ENCODE measurements at places on chromosomes 7 and 10.

DNA sequence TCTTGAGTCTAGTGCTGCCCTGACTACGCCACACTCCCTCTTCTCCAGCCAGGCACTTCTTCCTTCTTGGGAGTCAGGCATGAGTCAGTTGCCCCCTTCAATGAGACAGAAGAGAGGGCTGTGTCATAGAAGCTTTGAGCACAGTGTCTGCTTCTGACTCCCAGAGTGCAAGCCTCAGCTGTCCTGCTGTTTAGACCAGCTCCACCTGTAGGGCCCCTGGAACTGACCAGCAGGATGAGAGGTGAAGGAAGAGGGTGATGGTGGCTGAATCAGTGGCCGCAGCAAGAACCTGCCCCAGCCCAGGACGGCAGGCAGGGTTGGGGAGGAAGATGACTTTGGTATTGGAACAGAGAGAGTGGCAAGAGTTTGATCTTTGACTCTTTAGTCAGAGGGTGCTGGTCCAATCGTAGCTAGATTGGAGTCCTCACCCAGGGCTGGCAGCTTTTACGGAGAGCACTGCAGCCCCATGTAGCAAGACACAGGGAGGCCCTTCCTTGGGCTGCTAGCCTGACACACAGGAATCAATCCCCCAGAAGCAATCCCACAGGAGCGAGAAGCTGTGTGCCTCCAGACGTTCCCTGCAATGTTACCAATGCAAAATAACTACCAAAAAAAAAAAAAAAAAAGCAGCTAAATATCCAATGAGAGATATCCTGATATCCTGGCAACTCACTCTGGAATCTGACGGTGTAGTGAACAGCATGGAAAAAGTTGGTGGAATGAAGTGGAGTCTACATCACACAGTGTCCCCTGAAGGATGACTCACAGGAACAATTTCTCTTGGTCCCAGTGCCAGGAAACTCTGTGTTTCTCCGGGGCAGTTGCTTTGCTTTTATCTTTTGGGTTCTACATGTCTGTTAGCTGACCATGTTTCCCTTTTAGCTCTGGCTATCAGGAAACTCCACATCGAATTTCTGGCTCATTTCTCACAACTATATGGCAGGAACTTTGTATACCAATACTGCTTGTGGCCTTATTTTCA lies 6.9 kb downstream of the C10orf62 start:
- DNase-seq, result no peak

DNA sequence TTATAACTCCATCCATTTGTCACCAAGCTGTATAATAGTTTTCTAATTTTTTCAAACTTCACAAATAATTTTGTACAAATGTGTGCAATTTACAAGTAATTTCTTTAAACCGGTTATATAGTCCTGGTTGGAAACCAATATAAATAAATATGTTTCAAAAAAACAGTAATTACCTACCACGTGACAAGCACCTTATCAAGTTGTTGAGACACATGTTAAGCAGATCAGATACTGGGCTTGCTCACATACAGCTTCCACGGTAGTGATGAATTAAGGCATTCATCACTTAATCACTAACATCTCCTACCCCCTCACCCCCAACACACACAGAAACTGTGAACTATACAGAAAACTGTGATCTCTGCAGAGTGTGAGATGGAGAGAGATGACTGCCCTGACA lies 630.0 kb upstream of the MBL2 start:
- no peak for DNase-seq

DNA sequence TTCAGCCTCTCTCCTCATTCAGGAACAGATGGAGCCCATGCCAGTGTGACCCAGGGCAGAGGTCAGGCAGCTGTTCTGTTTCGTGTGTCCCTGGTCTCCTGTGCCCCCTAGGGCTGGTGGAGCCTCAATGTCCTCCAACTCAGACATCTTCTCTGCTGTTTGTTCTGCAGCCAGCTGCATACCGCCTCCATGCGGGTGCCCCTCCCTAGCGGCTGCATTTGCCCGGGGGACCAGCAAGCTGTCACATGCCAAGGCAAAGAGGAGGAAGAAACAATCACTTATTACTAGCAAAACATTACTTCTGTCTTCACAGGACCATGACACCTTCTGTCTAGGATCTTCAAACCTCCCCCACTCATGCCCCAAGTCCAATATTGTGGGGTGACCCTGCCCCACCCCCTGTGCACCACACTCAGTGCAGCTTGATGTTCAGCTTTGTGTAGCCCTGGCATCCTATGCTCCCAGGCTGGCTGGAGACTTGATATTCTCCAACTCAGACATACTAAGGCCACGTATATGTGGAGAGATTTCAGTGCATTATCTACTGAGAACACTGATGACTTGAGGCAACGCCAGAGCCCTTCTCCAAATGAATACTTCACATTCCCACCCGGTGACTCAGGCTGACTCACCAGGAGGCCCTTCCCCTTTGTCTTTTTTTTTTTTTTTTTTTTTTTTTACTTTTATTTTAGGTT lies 188.9 kb downstream of the SKIDA1 start:
- DNase-seq, result no peak

- DNase-seq, result no peak
Measured at GRCh38 chr7:75565132-75565837, 73.2 kb downstream of the SPDYE5 start.

DNA sequence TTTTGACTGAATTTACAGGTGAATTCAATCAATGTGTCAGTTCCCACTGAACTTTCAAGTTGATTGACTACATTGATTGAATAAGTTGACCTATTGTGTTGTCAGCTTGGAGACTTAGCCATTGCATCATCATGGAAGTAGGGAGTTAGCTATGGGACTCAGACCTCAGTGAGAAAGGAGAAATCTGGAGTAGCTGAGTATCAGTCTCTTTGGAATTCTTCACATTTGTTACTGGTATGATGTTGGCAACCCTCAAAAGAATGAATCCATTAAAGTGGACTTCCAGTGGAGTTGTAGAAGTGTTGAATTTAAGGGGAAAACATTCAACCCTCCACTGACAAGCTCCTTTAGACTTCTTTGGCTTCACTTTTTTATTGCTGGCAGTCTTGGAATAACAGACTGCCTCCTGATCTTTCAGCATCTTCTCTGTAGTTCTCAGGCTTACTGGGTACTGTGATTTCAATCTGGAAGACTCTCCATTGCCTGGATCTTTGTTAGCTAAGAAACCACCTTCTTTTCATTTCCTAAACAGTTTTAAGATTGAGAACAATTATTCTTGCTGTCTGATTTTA lies 160.3 kb upstream of the NRP1 start:
- no peak for DNase-seq

- no peak for DNase-seq
Measured at GRCh38 chr10:64798297-64798696, 1277.1 kb downstream of the REEP3 start.

- DNase-seq, result no peak
Measured at GRCh38 chr7:26663874-26664273, 200.5 kb downstream of the SKAP2 start.
